BE2C (cell line): ENCODE measurements at places on chromosomes 2 and 18.

DNA sequence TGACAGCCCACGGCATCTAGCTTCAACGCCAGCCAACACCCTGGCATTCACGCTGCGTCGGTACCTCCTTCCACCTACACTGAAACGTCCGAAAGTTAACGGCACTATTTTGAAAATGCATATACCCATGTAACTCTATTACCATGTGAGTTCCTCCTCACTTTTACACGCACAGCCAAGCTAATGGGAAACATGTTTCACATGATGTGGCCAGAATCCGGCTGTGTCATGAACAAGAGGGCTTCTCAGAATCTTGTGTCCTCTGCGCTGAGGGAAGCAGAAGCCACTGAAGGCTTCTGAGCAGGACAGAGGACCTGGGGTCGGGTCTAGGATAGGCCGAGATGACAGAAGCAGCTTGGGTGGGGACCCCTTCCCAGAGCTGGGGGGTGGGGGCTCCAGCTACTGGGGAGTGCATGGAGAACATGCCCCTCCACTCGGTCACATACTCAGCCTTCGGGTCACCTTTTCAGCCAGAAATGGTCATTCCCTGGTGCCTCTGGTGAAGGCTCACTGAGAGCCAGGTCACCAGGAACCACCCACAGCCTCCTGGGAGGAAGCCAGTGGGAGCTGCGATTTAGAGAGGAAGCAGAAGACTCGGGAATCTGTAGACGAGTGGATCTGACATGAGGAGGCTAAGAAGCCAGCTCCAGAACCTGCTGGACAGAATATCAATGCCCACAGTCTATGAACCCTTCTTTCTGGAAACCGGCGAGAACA lies 41.5 kb downstream of the HDAC4 start:
- no peak for DNase-seq

- no peak for DNase-seq
Observed at GRCh38 chr18:47987388-47987699, 56.9 kb upstream of the SMAD2 start.

DNA sequence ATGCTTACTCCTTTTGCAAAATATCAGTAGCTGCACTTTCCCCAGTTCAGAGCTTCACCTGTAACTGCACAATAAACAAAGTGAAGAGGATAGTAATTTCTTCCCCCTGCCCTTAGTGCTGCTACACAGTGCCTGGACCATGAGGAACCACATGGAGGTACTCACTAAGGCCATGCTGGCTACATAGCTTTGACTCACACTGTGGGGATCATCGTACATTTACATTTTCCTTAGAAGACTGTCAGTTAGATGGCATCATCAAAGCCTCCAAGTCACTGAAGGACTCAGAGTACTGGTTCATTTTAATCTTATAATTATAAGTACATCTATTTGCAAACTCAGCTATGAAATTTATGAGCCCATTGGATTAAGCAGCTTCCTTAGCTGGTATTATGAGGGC lies 1416.5 kb upstream of the CELF4 start:
- DNase-seq, result no peak

DNA sequence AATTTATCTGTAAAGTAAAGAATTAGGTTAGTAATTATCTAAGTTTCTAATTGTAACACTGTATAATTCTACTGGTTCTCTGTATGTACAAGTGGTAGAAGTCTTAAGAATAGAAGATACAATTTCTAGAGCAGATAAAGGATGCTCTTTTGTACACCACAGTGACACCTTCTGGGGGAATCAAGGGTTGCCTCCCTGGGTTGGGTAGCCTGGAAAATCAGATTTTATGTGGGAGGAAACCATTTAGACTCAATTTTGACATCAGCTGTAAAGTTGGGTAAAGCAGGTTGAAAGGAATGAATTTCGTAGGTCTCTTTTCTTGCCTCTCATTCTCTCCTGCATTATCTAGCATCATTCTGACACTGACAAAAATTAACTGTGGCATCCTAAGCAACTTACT lies 354.8 kb downstream of the DCC start:
- DNase-seq, result no peak

GRCh38 chr18:35122586-35123224 lies 81.5 kb downstream of the MAPRE2 start:
- peak; percentile 68 for DNase-seq

DNA sequence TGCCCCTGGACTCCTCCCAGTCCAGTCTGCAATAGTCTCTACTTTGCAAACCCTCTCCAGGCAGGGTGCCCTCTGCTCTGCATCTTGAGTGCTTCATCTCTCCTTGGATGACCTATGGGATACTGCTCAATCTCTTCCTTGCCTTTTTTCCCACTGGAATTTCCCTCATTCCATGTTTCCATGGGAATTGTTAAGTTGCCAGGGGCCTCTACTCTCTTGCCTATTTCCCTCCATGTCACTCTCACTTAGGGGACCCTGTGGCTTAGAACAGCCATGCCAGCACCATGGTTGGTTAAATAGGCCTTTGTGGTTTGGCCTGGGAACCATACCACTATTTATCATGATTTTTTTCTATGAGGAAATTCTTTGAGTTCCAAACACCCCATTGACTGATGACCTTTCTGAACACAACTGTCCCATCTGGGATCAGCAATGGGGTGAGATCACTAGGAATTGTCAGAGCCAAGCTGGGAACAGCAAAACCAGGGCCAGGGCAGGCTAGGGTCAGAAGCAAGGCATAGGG lies 91.4 kb upstream of the RBMS1 start:
- DNase-seq, result no peak

GRCh38 chr18:80239830-80240229 lies 7.5 kb downstream of the PARD6G start:
- no peak for DNase-seq

DNA sequence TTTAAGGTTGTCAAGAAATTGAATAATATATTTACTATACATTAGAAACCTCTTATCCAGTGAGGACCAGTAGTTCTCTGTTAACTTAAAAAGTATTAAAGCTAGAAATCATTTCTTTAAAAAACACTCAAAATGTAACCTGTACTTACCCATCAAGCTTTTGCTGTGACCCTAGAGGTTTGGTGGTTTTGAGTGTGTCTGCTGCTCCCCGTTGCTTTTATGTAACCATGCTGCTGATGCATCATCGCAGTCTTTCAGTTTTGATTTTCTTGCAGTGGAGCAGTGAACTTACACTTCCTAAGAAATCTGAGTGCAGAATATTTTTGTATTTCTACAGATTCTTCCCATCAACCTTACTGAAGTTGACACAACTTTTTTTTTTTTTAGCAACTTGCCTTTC lies 34.2 kb downstream of the MRPS9 start:
- no peak for DNase-seq

DNA sequence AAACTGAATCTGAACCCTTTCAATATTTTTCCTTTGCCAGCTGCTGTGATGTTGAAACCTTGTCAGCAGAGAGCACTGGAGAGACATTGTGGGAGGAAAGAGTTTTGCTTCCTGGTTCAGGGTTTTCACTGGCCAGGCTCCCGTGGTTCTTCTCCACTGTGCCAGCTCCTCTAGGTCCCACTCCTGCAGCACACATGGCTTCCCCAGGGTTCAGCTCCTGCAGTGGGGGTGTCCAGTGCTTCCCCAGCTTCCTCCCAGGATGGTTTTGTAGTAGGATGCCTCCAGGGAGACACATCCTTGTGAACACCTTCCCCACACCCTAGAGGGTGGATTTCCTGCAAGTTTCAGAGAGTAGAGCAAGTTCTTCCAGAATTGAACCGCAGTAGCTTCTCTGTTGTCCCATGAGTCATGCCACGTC lies 24.0 kb upstream of the SULT1C3 start:
- DNase-seq, result no peak

DNA sequence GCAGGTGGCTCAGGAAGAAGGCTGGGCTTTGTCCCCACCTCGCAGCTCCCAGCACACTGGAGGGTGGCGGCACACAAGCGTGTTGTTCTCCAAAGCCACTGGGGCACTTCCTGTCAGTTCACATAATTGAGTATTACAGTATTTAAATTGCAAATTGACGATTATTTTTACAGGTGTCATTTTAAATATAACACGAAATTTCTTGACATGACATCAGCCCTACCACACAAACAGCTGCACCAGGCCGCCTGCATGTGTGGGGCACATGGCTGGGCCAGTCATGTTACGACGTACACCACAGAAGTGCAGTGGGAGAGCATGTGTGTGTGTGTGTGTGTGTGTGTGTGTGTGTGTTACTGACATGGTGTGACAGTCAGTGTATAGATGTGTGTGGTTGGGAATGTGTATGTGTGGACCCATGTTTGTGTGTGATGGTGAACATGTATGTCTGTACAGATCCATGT lies 155.6 kb downstream of the TTC32 start:
- DNase-seq, result no peak
